Stimulated activated CD8-positive, alpha-beta memory T cell treated with anti-CD3 and anti-CD28 coated beads, Interleukin-4, amount 100 ng/mL, for 1 hour (primary cell): ENCODE measurements at places on chromosomes 2 and 18.

GRCh38 chr2:202064171-202064880 lies 8.7 kb upstream of the KIAA2012 start:
- no peak for DNase-seq

DNA sequence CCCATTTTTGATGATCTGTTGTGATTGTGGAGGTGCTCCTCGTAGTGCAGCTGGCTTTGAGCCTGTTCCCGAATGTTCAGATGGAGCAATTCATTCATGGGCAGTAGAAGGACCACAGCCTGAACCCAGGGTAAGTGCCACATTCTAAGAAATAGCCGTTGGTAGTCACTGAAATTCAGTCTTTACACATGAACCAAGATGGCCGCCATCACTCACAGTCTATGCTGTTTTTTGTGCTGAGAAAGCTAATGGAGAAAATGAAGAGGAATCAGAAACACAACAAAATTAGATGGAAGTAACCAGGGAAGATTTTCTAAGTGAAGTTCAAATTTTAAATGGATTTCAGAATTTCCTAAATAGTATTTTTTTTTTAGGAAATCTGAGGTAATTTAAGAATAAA lies 25.5 kb downstream of the DSG1 start:
- DNase-seq, result no peak

- no peak for DNase-seq
Measured at GRCh38 chr2:62996534-62997186, 54.0 kb upstream of the OTX1 start.

- no peak for DNase-seq
Measured at GRCh38 chr18:63312019-63312409, 7.6 kb downstream of the BCL2 start.

GRCh38 chr2:68487773-68488355 lies 20.5 kb downstream of the APLF start:
- DNase-seq, result no peak

GRCh38 chr2:27219091-27219490 lies 1.9 kb downstream of the CAD start:
- DNase-seq, result no peak

GRCh38 chr2:79085382-79085781 lies 2.4 kb downstream of the REG1B start:
- no peak for DNase-seq
